ENCODE measurements at places on chromosomes 2 and 18. TPM values are rescaled to one million over a fixed set of nuclear protein-coding genes. Genes with fewer than 3 reads are reported as not detected.

The FAM161A gene
- total RNA-seq, result 1.7 TPM

The BMP10 gene
- total RNA-seq, result not detected

The SCN3A gene
- total RNA-seq, result 12.5 TPM

The DCDC2C gene
- total RNA-seq, result not detected

The ATG4B gene
- 76.8 TPM for total RNA-seq

The OSBPL6 gene
- total RNA-seq, result 0.89 TPM

The MAL gene
- 3.2 TPM for total RNA-seq

The ABCB6 gene
- total RNA-seq, result 8.2 TPM

The SIX2 gene
- 17.9 TPM for total RNA-seq

The SCN9A gene
- 0.45 TPM for total RNA-seq

The ACOXL gene
- total RNA-seq, result 0.58 TPM

All from stomach (tissue), 19 donors.